ENCODE measurements at places on chromosomes 5 and 9.

- DNase-seq, result no peak
Measured at GRCh38 chr5:675871-676698, 17.1 kb downstream of the TPPP start.

DNA sequence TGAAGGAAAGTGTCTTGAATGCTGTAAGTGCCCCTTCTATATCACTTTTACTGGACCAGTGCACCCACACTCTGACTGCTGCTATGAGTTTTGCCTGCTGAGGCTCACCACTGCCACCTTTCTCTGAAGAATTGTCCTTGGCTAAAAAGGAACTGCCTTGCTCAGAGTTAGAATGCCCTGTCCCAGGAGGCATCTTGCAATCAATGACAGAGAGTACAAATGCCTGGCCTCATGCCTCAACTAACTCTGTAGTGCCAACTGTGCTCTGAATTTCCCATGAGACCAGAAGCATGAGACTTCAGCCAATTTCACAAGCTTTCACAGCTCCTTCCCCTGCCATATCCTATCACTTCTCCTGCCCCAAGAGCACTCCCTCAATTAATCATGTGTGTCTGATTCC lies 569.7 kb downstream of the ZNF608 start:
- no peak for DNase-seq

GRCh38 chr9:96160168-96160567 lies 141.8 kb downstream of the HSD17B3 start:
- DNase-seq, result no peak

DNA sequence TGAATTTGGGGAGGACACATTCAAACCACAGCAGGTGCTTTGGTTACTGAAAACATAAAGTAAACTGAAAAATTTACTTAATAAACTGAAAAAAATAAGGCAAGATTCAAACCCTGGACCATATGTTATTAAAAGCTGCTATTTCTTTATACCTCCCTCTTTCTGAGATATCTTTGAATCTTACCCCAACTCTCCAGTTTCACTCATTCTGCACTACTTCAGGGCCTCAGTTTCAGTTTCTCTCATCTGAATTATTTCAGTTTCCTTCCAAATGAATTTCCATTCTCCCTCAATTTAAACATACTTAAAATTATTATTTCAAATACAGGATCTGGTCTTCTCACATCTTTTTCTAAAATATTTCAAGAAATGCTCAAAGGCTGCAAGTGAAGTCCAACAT lies 4.9 kb upstream of the OXCT1 start:
- DNase-seq, result no peak

DNA sequence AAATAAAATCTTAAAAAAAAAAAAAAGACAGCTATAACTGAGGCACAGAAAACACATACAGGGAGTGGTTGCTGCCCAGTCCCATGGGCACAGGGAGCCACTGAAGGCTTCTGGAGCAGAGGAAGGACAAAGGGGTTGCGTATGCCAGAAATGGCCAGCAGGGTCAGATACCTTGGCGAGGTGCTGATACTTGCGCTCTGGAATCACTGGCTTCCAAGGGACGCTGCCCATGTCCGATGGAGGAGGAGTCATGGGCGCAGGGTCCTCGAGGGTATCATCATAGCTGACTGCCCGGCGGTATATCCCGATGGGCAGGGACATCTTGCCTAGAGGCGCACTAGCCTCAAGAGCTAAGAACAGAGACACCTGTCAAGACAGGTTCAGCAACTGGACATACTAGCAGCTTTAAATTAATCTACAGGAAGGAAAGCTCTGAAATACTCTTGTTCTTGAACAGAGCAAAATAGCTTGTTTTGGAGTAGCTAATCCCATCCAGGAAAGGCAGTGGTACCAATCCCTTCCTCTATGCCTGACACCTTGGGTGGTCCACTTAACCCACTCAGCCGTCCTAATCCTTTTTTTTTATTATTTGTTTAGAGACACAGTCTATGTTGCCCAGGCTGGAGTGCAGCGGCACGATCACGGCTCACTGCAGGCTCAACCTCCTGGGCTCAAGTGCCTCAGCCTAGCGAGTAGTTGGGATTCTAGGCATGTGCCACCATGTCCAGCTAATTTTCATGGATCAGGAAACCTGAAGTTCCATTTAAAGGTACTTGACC lies 6.0 kb downstream of the KIAA1191 start:
- no peak for DNase-seq

GRCh38 chr5:76500633-76501393 lies 97.7 kb downstream of the IQGAP2 start:
- DNase-seq, result no peak

- no peak for DNase-seq
Measured at GRCh38 chr9:136141682-136142413, 23.2 kb upstream of the TMEM250 start.

DNA sequence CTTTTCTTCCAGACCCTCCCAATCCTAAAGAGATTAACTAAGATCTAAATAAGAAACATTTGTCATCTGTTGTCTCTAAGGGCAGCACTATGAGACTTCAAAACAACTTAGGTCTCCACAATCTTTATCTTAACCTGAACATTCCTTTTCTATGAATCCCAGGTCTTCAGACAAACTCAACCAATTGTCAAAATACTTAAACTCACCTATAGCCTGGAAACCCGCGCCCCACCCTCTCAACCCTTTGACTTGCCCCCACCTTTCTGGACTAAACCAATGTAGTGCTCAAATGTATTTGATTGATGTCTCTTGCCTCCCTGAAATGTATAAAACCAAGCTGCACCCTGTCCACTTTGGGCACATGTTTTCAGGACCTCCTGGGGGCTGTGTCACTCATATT lies 76.5 kb upstream of the DMRT1 start:
- DNase-seq, result no peak

- DNase-seq, result no peak
Measured at GRCh38 chr5:124157320-124157719, 589.1 kb downstream of the ZNF608 start.

GRCh38 chr9:920927-921326 lies 55.5 kb upstream of the DMRT3 start:
- DNase-seq, result no peak

DNA sequence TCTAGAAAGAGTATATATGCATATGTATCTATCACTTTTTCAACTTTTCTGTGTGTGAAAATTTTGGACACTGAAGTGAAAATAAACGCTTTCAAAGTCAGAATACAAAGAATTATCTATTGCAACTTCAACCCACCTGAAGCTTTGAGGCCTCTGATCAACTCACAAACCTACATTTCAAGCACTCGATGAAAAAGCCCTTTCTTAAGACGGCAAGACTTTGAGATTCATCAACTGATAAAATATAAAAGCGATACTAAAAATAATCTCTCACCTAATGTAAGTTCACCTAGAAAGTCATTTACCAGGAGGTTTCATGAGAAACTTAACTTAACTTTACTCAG lies 1.2 kb downstream of the GOLPH3 start:
- DNase-seq, result no peak

- DNase-seq, result no peak
Measured at GRCh38 chr9:16046713-16047112, 493.9 kb downstream of the CCDC171 start.

- no peak for DNase-seq
Measured at GRCh38 chr5:60687927-60688720, 11.8 kb downstream of the DEPDC1B start.

GRCh38 chr9:136848393-136849037 lies 694 bp upstream of the PHPT1 start:
- no peak for DNase-seq

GRCh38 chr9:20092561-20092960 lies 303.7 kb upstream of the SLC24A2 start:
- DNase-seq, result no peak

- no peak for DNase-seq
Measured at GRCh38 chr5:34687269-34688011, 31.3 kb downstream of the RAI14 start.

- no peak for DNase-seq
Measured at GRCh38 chr9:136732444-136733178, 10.1 kb downstream of the LCN10 start.

DNA sequence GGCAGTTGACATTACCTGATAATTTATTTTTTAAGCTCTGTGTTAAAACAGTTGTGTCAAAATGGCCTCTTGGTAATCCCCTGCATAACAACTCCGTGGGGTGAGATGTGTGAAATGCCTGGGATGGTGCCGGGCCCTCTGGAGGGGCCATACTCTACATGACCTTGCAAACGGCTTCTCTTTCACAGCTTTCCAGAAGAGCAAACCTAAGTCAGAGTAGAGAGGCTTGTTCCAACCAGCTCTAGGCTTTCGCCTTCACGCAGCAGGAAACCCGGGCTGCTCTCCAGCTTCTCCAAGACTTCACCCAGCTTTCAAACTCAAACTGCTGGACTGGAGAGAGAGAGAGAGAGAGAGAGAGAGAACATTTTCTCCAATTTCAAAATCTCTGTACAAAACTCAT lies 120.1 kb downstream of the SNX18 start:
- DNase-seq, result no peak

DNA sequence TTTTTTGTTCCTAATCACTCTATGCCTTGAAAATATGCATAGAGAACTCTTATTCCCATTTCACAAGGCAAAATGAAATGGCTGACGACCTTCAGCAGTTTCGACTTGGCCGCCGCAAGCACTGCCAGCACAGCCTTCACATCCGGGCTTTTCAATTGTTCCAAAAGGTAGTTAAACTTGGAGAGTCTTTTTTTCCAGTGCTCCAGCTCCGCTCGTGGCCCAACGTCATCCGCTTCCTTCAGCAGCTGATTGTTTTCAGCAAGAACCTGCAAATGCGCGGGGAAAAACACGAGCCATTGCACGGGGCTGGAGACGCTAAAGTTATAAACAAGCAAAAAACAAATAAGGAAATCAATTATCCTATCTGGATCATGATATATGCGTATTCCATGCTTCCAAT lies 25.4 kb downstream of the DNAH5 start:
- no peak for DNase-seq

GRCh38 chr5:116671211-116671736 lies 96.7 kb upstream of the SEMA6A start:
- no peak for DNase-seq

- DNase-seq, result no peak
Measured at GRCh38 chr5:131528682-131529081, 106.3 kb downstream of the RAPGEF6 start.

DNA sequence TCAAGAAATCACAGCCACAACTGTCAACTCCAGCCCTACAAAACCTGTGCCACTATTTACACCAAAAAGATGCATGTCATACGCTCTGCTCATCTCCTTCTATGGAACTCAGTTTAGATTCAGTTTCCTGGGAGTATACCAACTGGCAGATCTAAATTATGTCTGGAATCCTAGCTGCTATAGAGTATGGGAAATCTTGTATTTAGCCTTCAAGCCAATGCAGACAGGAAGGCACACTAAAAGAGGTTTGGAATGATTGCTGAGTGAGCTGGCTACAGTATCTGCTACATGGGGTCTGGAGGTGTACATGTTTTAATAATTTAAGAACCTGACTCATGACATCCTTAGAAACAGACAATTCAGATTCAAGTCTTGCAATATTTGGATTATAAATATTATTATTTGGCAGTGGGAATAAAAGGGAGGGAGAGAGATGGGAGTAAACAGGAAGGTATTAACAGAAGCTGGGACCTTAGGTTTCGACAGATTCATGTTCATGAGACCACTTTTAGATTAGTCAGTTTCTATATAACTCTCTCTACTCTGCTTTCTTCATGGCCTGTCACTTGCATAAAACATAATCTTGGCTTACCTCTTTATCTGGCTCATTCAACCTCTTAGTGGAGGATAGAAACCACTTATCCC lies 178.8 kb upstream of the HAPLN1 start:
- DNase-seq, result no peak

DNA sequence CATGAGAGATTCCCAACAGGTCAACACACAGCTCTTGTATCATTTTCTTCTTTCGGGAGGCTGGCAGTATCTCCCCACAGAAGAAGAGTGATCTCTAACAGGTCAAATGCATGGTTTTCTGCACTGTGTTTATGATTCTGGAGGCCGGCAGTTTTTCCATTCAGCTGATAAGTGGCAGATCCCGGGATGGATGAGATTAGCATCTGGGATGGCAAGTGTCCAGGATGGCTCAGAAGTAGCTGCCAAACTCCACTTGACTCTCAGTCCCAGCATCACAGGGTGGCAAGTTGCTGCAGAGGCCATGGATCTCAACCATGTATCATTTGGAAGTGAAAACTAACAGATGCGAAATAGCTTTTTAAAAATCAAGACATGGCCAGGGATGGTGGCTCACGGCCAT lies 97.8 kb upstream of the SLC44A1 start:
- no peak for DNase-seq

GRCh38 chr5:142667831-142668230 lies 18.1 kb downstream of the FGF1 start:
- no peak for DNase-seq

GRCh38 chr5:54829676-54830535 lies 155.5 kb downstream of the ESM1 start:
- DNase-seq, result no peak

DNA sequence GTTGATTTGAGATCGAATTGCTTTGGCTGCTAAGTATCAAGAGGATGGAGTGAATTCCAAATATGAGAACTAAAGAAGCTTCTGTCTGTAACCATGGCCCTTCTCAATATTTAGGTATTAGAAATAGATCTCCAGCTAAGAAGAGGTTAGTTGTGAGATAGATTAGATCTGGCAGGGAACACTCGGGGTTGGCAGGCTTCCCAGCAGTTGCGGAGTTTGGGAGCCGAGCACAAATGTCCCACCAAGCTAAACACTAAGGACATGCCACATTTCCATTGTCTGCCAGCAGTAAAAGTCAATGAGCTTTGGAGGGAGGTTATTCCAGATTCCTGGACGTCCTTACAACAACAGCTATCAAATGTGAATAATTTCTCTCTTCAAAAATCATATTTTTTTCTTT lies 85.8 kb downstream of the TAF11L14 start:
- no peak for DNase-seq

DNA sequence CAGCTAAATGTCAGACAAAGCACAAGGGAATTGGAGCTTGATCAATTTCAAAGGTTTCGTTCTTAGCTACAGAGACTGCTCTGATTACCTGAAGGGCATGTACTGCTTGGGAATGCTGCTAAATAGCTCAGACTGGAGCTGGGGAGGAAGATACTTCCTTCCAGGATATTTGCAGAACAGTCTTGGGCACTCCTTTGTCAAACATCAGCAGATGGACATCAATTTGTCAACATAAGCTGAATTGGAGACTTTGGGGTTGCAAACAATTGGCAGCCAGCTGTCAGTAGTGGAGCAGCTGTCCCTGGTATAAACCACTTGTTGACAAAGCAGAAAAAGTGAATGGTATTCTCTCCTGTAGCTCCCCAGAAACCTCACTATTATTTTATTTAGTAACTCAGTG lies 182.0 kb downstream of the CCDC192 start:
- no peak for DNase-seq

Data from AG09319 (cell line).